ENCODE measurements at places on chromosomes 1 and 21.

DNA sequence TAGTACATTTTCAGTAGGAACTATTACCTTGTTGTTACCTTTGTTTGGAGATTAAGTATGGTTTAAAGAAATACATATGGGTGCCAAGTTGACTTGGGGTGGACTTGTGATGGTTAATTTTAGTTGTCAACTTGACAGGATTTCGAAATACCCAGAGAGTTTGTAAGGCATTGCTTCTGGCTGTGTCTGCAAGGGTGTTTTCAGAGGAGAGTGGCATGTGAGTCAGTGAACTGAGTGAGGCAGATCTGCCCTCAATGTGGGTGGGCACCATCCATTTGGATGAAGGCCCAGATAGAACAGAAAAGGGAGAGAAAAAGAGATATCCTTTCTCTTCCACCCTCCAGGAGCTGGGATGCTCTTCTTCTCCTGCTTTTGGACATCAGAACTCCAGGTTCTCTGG, 315.5 kb downstream of the GPATCH2 start:
- no peak for DNase-seq

- no peak for DNase-seq
These were observed 107.5 kb upstream of the VAMP3 start for GRCh38 chr1:7663451-7664146.

DNA sequence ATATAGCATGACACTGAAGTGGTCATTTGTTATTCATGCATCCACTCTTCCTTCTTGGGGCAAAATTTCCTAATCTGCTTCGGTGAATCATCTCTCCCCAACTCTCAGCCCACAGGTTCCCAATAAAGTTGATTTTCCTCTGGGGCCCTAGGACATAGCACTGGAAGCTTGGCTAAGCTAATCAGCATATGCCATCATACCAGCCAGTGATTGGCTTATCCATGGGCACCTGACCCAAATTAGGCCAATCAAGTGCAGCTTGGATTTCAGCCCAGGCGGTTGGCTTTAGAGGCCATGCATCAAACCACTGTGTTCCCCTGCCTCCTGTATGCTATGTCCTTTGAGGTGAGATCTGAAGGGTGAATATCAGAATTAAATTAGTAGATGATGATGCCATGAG, 58.9 kb downstream of the C1orf94 start:
- no peak for DNase-seq

GRCh38 chr1:62040450-62040849, 154.2 kb upstream of the L1TD1 start:
- no peak for DNase-seq

DNA sequence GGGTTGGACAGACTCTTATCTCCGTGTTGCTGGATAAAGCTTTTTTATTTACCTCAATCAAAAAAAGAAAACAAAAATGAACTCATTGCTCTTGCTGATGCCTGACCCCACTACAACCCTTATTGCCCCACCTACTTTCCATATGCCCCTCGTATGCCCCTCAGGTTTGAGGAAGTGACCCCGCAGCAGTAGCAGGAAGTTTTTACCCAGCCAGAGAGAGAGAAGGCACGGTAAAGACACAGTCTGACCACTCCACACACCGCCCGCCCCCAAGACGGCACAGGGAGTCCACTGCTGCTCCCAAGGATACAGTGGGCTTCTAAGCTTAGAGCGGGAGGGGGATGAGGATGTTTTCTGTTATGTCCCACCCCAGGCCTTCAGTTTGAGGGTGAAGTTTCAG, 9.8 kb downstream of the PLEKHO1 start:
- DNase-seq = no peak

DNA sequence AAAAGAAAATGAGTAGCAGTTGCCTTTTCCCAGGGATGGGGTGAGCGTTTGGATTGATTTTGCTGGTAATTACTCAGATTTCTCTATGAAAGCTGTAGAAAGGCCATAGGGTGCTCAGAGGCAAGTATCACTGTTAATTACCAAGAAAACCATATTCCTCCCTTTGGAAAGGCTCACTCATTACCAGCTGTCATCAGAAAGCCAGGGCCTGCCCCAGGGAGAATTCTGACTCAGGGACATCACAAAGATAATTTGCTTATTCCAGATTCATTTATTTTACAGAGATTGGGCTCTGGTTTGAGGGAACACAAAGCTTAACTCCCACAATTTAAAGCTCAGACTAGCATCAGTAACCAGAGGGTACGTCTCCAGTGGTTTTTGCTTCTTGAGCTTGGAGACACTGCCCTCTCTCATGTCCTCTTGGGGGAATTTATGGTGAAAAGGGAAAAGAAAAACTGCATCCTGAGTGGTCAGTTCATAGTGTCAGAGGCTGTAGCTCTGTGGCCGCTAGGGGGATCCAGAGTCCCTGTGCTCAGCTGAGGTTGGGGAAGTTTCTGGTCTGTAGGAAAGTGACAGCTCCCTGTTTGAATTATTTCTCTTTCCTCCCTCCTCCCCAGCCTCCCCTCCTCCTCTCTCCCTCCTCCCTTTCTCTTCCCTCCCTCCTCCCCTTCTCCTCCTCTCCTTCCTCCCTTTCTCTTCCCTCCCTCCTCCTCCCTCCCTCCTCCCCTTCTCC, 204.3 kb downstream of the KCNJ6 start:
- DNase-seq = peak; percentile 10

GRCh38 chr1:84117868-84118267, 26.2 kb upstream of the PRKACB start:
- no peak for DNase-seq

- no peak for DNase-seq
These were observed 41.1 kb downstream of the ERO1B start for GRCh38 chr1:236240675-236241074.

DNA sequence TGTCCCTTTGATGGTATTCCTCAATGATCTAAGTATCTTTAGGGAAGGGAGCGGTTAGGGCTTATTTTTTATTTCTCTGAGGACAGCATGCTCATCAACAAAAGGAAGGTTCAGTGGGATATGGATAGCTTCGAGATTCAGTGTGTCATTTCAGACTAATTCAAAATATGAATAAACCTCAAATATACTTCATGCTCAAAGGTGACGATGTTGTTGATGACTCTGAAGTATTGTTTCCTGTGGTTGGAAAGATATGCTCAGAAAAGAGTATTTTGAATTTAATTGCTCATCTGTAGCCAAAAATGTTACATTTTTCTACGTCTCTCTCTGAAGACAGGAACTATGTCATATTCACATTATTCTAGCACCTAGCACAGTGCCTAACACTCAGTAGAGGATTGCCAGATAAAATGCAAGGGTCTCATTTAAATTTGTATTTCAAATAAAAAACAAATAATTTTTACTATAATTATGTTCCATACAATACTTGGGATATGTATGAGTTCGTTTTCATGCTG, 1.8 kb upstream of the FCRL3 start:
- DNase-seq = no peak

GRCh38 chr1:184499616-184500015, 112.8 kb downstream of the C1orf21 start:
- no peak for DNase-seq

DNA sequence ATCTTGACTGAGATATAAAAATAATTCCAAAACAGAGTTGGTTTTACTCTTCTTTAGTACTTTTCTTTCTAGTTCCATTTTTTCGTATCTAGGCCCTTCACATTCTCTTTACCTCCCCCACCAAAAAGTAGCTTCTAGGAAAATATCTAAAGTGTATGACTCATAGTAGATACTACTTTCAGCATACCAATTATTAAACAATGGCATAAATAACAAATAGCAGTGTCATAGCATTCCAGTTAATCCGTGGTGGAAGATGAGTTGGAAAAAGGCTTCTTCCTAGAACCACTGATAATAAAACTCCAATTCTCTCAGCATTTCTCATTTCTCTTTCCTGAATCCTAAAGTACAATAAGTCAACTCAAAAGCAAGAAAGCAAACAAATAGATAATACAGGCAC, 859.0 kb upstream of the B3GALT2 start:
- no peak for DNase-seq

- DNase-seq = no peak
These were observed 29.5 kb downstream of the PEX14 start for GRCh38 chr1:10504249-10504648.

DNA sequence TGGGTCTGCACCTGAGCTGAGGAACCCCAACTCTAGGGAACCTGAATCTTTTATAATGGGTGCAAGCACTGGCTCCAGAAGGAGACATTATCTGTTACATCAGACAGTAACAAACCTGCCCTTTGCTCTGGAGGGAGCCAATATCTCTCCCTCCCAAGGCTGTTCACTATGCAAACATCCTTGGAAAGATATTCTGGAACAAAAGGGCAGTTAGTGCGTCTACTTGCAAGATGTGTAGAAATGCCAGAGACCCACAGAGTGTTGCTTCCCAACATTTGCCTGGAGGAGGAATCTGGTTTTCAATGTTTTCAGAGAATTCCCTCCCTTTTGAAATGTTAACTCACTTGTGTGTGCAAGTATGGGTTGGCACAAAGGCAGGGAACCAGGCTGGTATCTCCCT, 31.9 kb downstream of the UMODL1 start:
- no peak for DNase-seq

- no peak for DNase-seq
These were observed 97.3 kb downstream of the RAVER2 start for GRCh38 chr1:64842224-64842623.

DNA sequence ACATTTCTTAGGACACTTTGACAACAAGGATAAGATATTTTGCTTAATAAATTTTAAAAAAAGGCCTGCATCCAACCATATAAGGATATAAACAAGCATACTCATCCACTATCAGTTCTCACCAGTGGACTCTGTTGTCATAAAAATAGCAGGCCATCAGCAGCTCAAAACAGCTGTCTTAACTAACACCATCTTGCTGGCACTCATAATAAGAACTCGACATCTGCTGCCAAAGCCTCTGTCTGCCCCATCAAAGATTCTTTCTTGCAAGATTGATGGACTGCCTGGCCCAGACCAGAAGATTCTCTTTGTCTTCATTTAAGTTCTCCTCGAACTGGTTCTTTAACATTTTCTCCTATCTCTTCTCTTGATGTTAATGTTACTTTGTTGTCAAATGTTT, 10.1 kb downstream of the JMJD4 start:
- no peak for DNase-seq

DNA sequence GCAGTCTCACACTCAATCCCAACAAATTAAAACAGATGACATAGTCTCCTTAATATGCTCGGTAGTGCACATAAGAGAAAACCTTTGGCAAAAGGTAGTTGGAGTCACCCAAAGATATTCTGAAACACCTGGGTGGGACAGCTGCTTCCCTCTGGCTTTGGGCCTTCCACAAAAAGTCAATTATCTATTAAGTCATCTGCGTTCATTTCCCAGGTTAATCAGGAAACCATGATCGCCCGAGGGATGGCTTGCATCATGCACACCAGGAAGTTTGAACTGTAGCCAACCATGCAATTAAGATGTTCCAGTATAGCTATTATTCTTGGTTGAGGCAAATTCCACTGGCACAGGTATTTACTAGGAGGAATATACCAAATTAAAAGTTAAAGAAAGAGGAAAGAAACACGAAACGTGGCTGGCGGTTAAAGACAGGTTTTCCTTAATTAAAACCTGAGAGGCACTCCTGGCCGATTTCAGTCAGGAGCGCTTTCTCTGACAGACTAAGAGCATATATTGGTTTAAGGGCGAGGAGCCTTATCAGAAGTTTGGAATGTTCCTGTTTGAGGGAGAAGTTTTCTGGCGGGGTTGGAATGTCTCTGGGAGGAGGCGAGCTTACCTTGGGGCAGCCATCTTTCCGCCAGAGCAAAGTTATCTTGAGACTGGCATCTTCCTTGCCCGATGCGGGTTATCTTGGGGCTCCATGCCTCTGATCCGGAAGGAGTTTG, 19.9 kb downstream of the CLDN17 start:
- no peak for DNase-seq

GRCh38 chr1:99645699-99646531, at the start of gene PALMD:
Gene PALMD (plus strand): TSS chr1:99646113. CDS start chr1:99646318, 205 bp downstream.
- no peak for DNase-seq

GRCh38 chr1:156639601-156640101, 2.3 kb upstream of the BCAN start:
- no peak for DNase-seq

- DNase-seq = no peak
These were observed 26.4 kb downstream of the RRAGC start for GRCh38 chr1:38833146-38833545.

DNA sequence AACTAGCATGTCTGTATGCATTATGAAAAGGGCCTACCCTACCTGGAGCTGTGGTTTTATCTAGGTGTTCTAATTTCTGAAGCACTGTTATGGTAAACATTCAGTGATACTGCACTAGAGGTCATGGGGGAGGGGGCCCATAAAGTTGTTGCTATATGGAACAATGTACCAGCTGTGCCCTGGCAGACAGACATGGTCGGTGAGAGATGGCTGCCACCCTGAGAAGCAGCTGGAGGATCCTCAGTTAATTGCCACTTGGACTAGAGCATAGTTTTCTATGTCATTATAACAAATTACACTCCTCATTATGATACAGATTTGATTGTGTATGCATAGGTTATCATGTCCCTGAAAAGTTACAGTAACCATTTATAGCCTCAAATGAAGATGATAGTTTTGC, 45.4 kb downstream of the ILDR2 start:
- no peak for DNase-seq

DNA sequence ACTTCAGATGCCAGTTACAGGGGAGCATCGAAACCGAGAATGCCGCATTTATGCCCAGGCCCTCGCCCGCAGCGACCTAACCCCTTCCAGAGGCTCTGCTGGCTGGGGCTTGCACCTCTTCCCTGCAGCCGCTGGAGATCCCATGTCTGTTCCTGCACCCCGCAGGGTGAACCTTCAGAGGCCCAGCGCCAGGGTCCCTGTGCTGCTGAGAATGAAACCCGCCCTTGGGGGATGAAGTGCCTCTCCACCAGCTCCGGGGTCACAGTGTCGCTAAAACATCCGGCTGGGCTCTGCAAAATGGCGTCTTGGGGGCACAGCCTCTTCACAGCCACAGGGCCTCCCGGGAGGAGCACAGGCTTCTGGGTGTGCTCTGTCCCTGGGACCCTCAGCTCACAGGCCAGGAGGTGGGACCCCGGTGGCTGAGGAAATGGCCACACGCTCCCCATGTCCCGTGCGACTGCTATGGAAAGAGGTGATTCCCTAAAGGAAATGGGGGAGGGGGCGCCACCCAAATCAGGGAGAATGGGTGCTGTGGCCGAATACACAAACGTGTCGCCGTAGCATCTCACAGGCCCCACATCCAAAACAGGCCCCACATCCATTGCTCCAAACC, 39.9 kb upstream of the TSPEAR start:
- no peak for DNase-seq

DNA sequence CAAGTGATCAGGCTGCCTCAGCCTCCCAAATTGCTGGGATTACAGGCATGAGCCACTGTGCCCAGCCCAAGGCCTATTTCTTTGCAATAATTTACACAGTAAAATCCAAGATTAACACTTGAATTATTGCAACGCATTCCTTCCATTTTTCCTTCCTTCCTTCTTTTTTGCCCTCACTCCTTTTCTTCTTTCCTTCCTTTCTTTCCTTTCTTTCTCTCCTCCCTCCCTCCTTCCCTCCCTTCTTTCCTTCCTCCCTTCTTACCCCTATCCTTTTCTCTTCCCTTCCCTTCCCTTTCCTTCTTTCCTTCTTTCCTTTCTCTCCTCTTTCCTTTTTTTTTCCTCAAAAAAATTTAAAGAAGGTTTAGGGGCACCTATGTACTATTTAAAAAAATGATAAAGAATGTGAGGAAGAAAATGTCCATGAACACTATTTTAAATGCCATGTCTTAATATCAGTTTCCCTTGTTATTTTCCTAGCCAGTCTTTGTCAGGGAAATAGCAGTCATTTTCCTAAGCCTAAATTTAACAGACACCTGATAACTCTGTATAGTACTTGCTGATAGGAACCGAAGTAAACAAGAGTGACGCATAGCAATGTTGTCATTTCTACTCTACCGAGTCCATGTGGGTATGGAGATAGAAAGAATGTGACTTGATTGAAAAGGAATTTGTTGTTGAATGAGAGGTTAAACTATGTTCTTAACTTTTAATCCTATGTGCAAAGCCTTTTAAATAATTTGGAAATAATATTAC, 79.8 kb upstream of the HMCN1 start:
- no peak for DNase-seq
